ENCODE measurements at places on chromosomes 7 and 10.

GRCh38 chr10:43396928-43397624 lies 11.9 kb downstream of the HNRNPF start:
- DNase-seq = peak; percentile 91

GRCh38 chr7:98314469-98314868 lies 33.0 kb downstream of the BRI3 start:
- no peak for DNase-seq

DNA sequence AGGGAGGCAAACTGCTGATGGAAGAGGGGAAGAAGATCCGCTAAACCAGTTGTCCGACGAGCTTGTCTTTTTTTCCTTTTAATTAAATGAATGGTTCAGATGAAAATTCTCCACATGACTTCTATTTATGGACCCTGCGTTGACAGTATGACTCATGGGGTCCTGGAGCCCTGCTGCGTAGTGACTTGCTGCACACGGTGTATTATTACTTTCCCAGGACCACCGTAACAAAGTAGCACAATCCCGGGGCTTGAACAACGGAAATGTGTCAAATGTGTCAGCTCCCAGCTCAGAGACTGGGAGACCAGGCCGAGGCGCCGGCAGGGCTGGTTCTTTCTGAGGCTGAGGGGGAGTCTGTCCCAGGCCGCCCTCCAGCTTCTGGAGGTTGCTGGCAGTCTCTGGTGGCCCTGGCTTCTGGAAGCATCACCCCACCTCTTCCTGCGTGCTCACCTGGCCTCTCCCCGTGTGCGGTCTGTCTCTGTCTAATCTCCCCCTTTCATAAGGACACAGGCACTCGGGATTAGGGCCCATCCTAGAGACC lies 33.8 kb upstream of the MNX1 start:
- no peak for DNase-seq

DNA sequence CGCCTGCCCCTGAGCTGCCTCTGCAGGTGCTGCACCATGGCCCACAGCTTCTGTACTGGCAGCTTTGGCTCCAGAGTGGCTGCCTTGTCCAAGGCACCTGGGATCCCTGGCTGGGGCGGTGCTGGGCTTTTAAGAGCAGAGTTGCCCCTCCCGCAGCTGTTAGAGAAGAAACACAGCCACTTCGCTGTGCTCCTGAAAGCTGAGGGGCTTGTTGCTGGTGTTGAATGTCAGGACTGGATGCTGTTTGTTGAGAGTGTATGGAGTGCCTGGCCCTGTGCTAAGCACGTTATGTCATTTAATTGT lies 6.2 kb downstream of the FAM241B start:
- no peak for DNase-seq

Measured in NCI-H69 (cell line).